Cortex of kidney (tissue), 1 donor: ENCODE measurements at places on chromosomes 11 and 22.

GRCh38 chr22:34886812-34887211 lies 179.1 kb upstream of the ISX start:
- DNase-seq = no peak

- no peak for DNase-seq
These were observed 45.4 kb downstream of the WNT11 start for GRCh38 chr11:76160856-76161255.

- DNase-seq = no peak
These were observed 48.2 kb downstream of the NECTIN1 start for GRCh38 chr11:119680541-119681360.

DNA sequence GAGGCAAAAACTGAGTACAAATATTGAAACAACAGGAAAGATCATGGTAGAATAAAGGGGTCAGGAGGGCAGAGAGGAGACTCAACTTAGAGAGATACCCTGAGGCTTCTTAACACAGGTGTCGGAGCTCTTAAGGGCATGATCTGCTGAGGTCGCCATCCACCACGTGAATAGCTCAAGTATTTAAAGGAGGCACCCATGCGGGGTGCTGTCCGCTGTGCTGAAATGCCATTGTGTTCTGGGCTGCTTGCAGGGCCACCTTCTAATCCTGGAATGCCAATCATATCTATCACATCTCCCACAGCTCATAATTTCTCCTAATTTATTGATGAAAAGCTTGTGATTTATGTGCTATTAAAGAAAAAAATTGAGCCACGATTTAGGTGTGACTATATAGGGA lies 90.2 kb downstream of the SEZ6L start:
- DNase-seq = no peak

- DNase-seq = no peak
These were observed 8.7 kb downstream of the MMP26 start for GRCh38 chr11:4713241-4713640.

GRCh38 chr11:69541501-69542313 lies 60.2 kb downstream of the LINC01488 start:
- no peak for DNase-seq

GRCh38 chr11:87803748-87804147 lies 371.5 kb downstream of the RAB38 start:
- no peak for DNase-seq

GRCh38 chr11:46106530-46107407 lies 14.5 kb downstream of the PHF21A start:
- no peak for DNase-seq

- no peak for DNase-seq
These were observed 12.5 kb downstream of the CHID1 start for GRCh38 chr11:898143-898511.
